ENCODE measurements at places on chromosomes 2 and 18. TPM values are rescaled to one million over a fixed set of nuclear protein-coding genes. Genes with fewer than 3 reads are reported as not detected.

LRP1B gene
- total RNA-seq, result not detected

KATNAL2 gene
- total RNA-seq, result not detected

MITD1 gene
- 32.1 TPM for total RNA-seq

ACTR2 gene
- 275 TPM for total RNA-seq

GKN2 gene
- not detected for total RNA-seq

INHBB gene
- not detected for total RNA-seq

FAM228A gene
- not detected for total RNA-seq
